ENCODE measurements at places on chromosomes 2 and 18. TPM values are rescaled to one million over a fixed set of nuclear protein-coding genes. Genes with fewer than 3 reads are reported as not detected.

- peaks cover 51% of the 10 kb centered on the region for H3K4me1 ChIP-seq
- peak overlapping the region; percentile 14 for H3K4me3 ChIP-seq
- no peaks in the 10 kb centered on the region for H3K27me3 ChIP-seq
- no peaks in the 10 kb centered on the region for H3K36me3 ChIP-seq
- no peak for DNase-seq
- H3K27ac ChIP-seq: peak overlapping the region; percentile 84
Measured at GRCh38 chr18:44715245-44715644, 34.6 kb downstream of the SETBP1 start.

GRCh38 chr2:136257893-136258292 lies 139.9 kb upstream of the CXCR4 start:
- peak; percentile 60 for DNase-seq
- no peaks in the 10 kb centered on the region for H3K36me3 ChIP-seq
- no peak overlapping the region for H3K4me3 ChIP-seq

Gene EHD3
- 4.3 TPM for total RNA-seq

GRCh38 chr2:48695991-48696390 lies 59.5 kb downstream of the LHCGR start:
- no peak overlapping the region for H3K4me3 ChIP-seq
- no peaks in the 10 kb centered on the region for H3K27me3 ChIP-seq
- DNase-seq: no peak
- no peaks in the 10 kb centered on the region for H3K4me1 ChIP-seq
- H3K36me3 ChIP-seq: no peaks in the 10 kb centered on the region
- no peak overlapping the region for H3K27ac ChIP-seq

Gene EVA1A
- total RNA-seq: not detected

- DNase-seq: no peak
- no peak overlapping the region for H3K27ac ChIP-seq
- H3K4me3 ChIP-seq: no peak overlapping the region
- no peaks in the 10 kb centered on the region for H3K4me1 ChIP-seq
- no peaks in the 10 kb centered on the region for H3K27me3 ChIP-seq
Measured at GRCh38 chr2:28435241-28435640, 42.6 kb downstream of the FOSL2 start.

Gene ALPP
- total RNA-seq: not detected

Gene CFAP221
- total RNA-seq: 0.17 TPM

Gene FHOD3
- 51.4 TPM for total RNA-seq

GRCh38 chr2:207123335-207123744 lies 42.4 kb downstream of the KLF7 start:
- no peaks in the 10 kb centered on the region for H3K27me3 ChIP-seq
- peaks cover 9% of the 10 kb centered on the region for H3K36me3 ChIP-seq

DNA sequence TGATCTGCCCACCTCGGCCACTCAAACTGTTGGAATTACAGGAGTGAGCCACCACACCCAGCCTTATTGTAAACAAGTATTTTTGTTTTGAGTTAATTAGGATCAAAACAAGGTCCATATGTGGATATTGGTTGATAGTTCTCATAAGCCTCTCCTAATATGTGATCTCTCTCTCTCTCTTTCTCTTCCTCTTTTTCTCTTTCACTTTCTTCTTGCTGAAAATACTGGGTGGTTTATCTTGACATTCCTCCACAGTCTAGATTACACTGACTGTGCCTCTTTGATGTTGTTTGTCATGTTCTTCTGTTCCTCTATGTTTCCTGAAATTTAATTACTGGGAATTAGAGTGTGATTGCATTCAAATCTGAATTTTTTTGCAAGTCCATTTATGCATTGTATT lies 547.5 kb upstream of the NRXN1 start:
- no peaks in the 10 kb centered on the region for H3K27me3 ChIP-seq
- H3K4me3 ChIP-seq: no peak overlapping the region
- DNase-seq: no peak
- H3K4me1 ChIP-seq: no peaks in the 10 kb centered on the region

DNA sequence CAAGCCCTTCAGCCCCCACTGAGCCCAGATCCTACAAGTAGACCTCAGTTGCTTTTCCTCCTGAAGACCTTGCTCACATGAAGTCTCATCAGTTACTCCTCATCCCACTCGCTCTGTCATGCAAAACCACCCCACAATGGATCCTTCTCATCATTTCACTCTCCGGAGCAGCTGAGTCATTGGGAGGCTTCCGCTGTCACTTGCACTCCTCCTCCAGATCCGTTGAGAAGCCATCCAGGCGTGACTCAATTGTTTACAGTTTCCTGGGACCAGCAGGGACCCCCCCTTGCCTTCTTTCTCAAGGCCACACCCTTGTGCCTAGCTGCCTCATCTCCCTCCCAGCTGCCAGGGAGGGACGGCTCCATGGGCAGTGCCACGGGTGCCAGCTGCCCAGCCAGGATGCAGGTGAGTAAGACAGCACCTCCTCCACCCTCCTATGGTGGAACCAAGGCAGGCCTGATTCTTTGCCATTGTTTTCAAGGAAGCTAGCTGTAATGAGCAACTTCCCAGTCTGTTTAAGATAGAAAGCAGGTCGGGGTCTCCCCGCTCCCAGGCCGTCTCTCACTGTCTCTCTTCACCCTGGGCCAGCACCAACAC lies 16.3 kb downstream of the GPR55 start:
- no peaks in the 10 kb centered on the region for H3K27me3 ChIP-seq
- no peaks in the 10 kb centered on the region for H3K36me3 ChIP-seq
- H3K4me3 ChIP-seq: peak overlapping the region; percentile 43
- DNase-seq: no peak

All from esophagus muscularis mucosa (tissue), 4 donors.